ENCODE measurements at places on chromosomes 5 and 9.
A peak's percentile ranks its signal among the peaks of the same experiment; 100 is the strongest.

GRCh38 chr5:68239487-68239886, 23.9 kb downstream of the PIK3R1 start:
- DNase-seq = no peak

GRCh38 chr9:96302021-96302420, at the start of gene HSD17B3:
HSD17B3 (minus strand) TSS chr9:96302176; CDS start chr9:96302104, 72 bp downstream.
- DNase-seq = no peak

GRCh38 chr9:18499980-18500379, 26.0 kb downstream of the ADAMTSL1 start:
- DNase-seq = no peak

GRCh38 chr9:120970244-120970643, 43.6 kb upstream of the TRAF1 start:
- no peak for DNase-seq

DNA sequence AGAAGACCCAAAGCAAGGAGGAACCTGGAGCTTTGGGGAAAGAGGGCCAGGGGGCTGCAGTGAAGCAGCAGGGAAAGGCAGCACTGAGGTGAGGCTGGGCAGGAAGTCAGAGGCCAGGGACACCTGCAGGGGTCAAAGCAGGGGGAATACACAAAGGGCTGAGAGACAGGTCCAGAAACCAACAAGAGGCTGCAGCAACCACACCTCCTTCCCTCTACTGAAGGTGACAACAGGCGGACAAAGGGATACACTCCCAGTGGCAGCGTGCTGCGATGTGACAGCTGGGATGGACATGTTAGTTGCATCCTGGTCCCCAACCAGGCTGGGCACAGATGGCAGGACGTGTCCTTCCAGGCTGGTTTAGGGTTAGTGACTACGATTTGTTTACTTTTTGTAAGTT, 12.6 kb downstream of the CFAP77 start:
- DNase-seq = no peak

DNA sequence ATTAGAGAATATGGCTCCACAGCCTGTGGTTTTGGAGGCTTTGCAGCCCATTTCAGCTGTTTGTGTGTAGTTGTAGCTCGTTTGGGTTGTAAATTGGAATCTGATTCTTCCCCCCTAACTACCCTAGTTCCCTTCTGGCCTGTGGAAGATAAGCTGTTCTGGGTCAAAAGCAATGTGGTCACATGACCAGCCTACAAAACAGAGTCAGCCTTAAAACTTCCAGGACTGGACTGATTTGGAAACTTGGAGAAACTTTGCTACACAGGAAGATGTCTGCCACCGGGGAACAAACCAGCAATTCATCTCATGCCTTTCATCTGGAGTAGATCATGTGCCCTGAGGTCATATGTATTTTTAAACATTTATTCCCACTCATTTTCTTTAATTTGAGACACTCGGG, 83.8 kb downstream of the DAPK1 start:
- DNase-seq = no peak

DNA sequence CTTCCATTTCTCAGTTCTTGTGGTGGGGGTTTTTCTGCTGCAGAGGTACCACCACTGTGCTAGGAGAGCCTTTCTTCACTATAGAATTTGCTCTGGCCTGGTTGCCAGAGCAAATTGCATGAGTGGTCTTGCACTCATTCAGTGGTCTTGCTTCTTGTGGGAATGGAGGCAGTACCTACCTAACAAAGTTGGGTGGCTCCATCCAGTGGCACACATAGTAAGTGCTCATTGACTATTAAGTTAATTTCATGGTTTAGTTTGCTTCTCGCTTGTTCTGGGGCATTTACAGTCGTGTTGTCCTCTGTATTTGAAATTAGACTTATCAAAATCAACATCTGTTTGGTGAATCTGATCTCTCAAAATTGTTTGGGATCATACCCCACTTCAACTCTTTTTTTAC, 23.0 kb downstream of the SLC28A3 start:
- DNase-seq = no peak

DNA sequence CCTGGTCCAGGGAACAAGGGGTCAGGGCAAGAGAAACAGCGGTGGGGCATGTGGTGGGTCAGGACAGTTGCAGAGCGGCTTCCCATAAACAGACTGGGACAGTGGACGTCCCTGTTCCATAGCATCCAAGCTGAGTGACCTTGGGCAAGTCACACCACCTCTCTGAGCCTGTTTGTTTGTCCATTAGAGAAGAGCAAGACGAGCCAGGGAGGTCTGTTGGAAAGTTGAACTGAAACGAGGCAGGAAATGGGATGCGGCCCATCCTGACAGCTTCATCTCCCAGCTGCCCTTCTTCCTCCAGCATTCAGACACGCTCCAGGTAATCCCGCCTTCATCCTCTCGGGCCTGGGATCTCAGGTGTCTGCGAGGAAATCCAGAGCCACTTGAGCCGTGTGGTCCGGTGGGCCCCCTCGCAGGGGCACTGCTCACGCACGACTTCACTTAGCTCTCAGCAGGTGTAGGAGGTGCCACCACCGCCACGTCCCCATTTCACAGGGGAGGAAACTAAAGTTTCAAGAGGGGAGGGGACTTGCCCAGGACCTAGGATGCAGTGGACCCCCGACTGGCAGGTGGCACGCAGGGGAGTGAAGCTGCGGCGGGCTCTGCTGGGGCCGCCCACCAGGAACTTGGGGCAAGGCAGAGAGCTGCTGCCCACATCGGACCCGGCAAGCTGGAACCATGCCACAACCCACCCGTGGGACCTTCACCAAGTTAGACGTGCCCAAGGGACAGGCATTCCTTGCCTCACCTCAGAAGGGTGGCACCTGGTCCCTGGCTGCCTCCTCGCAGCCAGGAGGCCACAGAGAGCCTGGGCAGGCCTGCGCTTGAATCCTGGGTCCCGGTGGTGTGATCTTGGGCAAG, 13.0 kb downstream of the PTGES2 start:
- DNase-seq = no peak

DNA sequence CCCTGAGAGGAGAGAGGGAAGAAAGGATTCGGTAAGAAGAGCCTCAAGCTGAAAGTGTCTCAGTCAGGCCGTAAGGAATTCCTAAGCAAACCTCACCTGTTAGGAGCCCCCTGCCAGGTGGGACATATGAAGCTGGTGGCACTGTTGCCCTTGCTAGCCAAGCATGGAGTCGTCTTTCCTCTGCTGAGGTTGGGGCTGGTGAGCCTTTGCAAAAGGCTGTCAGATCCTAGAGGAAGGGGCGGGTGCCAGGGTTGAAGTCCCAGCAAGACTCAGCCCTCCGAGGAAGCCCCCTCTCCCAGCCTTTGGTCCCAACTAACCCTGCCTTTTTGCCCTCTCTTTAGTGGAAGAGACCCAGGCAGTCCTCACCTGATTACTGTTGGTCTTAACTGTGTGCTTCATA, 5.5 kb upstream of the SMIM32 start:
- DNase-seq = no peak

DNA sequence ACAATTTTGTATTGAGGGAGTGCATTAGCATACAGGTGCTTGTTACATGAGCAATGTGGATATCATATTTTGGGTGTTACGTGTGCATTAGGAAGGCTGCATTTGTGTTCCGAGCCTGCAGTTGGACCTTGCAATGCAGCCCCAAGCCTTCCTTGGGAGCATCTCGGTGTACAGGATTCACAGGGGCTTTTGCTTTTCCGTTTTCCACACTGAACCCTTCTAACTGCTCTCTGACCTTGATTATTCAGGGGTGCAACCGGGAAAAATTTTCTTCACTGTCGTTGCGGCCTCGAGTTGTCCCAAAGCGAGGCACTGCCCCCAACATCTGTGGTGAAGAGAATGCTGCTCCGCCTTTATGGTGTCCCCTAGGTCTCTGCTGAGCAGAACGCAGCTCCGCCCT, 80.1 kb upstream of the PLEKHG4B start:
- no peak for DNase-seq

DNA sequence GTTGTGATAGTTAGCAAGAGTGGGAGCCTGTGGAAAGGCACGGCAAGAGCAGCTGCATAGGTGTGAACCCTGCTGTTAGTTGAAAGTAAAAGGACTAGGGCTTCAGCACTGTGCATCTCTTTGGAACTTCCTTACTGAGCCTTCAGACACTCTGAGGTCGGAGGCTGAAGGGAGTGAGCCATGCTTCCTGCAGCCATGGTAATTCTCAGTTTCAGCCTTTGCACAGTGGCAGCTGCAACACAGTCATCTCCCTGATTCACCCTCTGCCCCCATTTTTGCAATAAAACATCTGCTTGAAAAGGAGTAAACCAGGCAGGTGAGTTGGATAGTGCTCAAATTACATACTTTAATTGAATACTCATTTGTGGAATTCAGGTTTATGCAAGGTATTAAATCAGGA, 6.5 kb upstream of the TLE4 start:
- no peak for DNase-seq

- DNase-seq = no peak
Observed at GRCh38 chr9:79383096-79383495, 188.7 kb upstream of the TLE4 start.

DNA sequence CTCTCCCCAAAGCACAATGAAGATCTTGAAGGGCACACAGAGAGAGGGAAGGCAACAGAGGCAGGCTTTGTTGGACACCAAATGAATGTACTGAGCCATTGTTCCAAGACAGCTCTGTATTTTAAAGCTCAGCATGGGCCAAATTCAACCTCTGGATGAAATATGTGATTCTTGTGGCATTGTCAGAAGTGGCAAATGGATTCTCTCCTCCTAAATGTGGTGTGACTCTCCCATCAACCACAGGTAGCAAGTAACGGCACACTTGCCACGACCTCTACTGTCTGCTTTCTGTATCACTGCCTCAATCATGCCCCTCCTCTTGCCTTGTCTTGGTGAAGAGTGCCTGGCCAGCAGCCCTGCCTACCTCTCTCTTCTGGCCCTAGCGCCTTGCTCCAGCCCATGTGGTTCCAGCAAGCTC, 6.1 kb upstream of the MOB3B start:
- peak; percentile 69 for DNase-seq

- DNase-seq = no peak
Observed at GRCh38 chr9:6109571-6109970, 94.1 kb upstream of the RANBP6 start.

- no peak for DNase-seq
Observed at GRCh38 chr5:13624283-13625074, 320.0 kb downstream of the DNAH5 start.

- DNase-seq = peak; percentile 89
Observed at GRCh38 chr5:67268231-67269021, 71.8 kb upstream of the CD180 start.

GRCh38 chr5:55308254-55308836, 556 bp downstream of the MTREX start:
- DNase-seq = no peak

DNA sequence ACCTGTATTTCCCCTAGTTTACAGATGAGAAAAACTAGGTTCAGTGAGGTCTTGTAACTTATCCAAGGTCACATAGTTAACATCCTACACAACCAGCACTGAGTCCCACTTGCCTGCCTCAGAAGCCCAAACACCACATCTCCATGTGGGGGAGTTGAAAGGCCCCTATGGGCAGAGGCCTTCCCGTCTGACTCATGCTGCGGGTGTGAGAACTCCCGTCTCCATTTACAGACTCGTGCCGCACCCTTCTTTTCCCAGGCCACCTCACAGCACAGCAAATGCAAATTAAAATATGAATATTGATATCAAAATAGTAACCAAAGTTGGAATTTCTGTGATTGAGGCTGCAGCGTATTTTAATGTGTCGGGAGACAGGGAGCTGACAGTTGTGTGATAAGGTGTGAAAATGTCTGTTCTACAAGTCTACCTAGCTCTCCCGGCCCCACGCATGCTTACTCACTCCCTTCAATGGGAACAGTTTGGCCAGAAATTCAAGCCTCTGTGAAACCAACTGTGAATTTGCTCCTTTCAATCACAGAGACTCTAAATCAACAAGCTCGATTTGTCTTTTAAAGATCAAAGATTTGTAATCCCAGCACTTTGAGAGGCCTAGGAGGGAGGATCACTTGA, 90.1 kb downstream of the CRB2 start:
- DNase-seq = no peak

GRCh38 chr9:135582541-135582940, 21.0 kb downstream of the PAEP start:
- no peak for DNase-seq

- no peak for DNase-seq
Observed at GRCh38 chr5:169803077-169803981, 166.3 kb downstream of the DOCK2 start.

DNA sequence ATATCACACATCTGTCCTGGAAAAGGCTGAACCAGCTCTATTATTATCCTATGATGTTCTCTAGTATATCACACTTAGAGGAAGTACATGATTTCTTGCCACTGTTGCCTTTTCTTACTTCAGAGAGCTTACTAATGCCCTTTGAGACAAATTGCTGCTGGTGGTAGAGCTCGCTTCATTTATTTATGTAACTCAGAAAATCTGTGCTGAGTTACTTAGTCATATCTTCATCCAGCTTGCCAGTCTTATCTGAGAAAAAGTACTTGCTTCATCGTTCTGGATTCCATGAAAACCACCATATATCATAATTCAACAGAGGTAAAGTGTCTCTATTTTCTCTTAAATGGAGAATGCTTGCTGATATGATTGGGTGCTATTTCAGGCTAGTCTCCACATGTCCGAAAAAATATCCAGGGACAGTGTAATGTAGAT, 26.6 kb downstream of the PTPDC1 start:
- no peak for DNase-seq

- DNase-seq = no peak
Observed at GRCh38 chr5:52825826-52826225, 38.1 kb downstream of the ITGA1 start.

DNA sequence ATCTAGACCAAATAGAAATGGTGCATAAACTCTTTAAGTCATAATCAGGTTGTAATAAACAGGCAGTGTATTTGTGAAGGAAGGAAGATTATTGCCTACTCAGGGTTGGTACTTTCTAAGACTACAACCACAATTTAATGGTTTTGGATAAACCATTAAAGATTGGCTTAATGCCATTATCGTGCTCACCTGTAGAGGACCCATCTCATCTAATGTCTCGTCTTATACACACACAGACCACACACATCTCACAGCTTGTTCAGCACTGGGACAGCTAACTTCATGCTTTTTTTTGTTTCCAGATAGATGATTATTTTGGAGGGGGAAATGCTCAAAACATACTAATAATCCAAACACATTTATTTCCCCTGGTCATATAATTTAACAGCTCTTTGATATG, 175.7 kb upstream of the SLC12A2 start:
- no peak for DNase-seq

- DNase-seq = no peak
Observed at GRCh38 chr5:169656125-169656901, 19.2 kb downstream of the DOCK2 start.

- DNase-seq = no peak
Observed at GRCh38 chr5:153513156-153513555, 22.7 kb downstream of the GRIA1 start.

DNA sequence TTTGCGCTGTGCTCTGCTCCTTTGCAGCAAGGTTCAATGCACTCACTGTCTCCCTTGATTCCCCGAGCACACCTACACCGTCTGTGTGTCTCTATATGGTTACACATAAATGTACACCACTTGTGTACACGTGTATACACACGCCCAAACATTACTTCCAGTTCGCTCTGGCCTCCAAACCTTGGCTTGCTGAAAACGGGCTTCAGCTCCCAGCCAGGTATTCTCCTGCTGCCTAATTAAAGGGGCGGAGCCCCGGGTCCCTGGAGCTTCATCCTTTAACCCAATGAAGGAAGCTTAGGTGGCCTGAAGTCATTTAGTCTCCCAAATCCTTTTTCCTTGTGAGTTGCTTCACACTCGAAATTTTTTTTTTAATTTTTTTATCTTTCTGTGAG, 4.6 kb downstream of the ISL1 start:
- DNase-seq = no peak

All from nucleus accumbens (tissue), 56 donors.